ENCODE measurements at places on chromosomes 12 and 14.

DNA sequence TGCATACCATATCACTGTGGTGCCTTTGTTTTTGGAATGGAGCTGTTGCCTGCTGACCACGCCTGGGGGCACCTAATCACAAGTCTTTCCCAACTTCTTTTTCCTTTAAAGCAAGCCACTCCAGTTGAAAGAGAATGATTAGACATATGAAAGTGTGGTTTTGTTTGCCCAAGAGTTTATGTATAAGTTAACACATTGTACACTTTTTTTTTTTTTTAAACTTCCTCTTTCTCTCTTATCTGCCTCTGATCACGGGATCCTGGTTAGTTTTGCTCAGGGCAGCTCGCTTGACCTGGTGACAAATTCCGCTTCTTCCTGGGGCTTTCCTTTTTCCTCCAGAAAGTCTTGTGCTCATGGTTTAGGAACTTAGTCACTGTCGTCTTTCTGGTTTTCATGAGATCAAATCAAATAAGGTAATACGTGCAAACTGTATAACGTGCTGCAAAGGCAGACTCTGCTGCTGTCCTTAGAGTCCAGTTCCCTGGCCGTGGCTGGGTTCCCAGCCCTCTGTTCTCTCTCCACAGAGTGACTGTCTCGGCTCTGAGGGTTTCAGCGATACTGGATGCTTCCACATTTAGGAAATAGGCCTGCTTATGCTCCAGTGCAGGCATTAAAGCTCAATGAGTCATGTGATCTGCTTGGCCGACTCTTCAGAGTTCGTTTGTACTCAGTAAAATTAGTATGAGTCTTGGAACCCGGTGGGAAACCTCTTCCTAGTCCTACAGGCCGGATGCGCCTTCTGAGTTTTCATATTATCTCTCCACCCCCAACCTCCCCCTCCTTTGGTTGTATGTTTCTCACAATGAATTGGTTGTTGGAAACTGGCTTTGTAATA is 15.2 kb downstream of the RASSF3 start:
- no peak for DNase-seq

GRCh38 chr14:95222151-95222631 is 64.9 kb upstream of the DICER1 start:
- no peak for DNase-seq

DNA sequence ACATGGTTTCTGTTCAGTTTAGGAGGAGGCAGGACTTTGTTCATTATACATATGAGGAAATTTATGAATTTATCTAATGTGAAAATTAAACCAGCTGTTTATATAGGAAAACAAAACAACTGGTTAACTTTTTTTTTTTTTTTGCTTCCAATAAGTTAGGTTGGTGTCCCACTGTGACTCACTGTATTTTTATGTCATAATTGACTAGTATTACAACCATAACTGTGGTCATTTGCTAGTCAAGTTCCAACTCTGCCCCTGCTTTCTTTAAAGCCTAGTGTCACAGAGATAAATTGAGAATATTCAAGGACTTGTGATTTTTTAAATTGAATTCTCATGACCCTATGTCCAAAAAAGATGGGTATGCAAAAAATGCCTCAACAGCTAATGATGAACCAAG is 227.7 kb downstream of the BCAT1 start:
- no peak for DNase-seq

GRCh38 chr12:11798856-11799501 is 149.5 kb downstream of the ETV6 start:
- DNase-seq, result no peak

DNA sequence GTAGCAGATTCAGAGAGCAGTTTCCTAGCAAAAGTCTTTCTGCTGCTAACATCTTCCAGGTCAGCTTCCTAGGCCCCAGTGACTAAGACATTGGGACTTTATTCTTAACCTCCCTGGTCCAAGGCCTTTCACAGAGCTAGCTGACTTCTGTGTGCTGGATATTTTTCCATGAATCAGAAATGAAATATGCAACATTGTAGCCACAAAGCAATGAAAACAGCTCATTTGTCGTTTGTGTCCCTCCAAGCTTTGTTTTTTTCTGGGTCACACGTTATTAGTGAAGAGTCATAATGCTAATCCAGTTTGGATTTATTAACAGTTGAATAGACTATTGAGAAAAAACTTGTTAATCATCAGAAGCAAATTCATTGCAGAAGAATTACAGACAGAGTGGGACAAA is 82.4 kb downstream of the ARF6 start:
- DNase-seq, result no peak

- DNase-seq, result no peak
Observed at GRCh38 chr12:79871621-79872020, 63.3 kb downstream of the PPP1R12A start.

DNA sequence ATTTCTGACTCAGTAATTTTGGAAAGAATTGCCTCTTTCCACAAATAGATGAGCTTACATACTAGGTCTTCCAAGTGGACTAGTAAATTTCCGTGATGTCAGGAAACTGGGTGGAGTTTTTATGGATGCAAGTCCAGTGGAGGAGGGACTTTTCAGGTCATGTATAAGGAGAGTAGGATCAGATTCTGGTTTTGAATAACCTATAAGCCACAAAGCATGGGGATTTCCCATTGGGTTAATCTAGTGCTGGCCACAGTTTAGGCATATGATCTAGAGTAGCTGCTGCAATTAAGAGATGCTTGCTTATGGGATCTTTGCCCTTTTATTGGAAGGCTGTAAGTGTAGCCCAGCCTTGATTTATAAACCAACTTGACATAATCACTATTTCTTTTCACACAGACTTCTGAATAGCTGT is 33.8 kb downstream of the STK38L start:
- no peak for DNase-seq

DNA sequence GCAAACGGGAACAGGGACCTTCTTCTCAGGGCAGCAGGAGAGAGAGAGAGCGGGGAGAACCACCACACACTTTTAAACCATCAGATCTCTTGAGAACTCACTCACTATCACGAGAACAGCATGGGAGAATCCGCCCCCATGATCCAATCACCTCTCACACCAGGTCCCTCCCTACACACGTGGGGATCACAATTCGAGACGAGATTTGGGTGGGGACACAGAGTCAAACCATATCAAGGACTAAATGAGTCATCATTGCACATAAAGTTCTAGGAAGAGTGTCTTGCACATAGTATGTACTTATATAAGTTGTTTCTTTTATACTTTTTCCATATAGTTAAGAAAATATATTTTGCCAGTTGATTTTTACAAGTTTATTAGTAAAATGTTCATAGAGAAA is 17.6 kb upstream of the NTN4 start:
- DNase-seq, result no peak

GRCh38 chr12:121443193-121443870 is 43.4 kb downstream of the RNF34 start:
- DNase-seq, result no peak

- DNase-seq, result no peak
Observed at GRCh38 chr12:104535369-104535768, 78.6 kb downstream of the CHST11 start.

DNA sequence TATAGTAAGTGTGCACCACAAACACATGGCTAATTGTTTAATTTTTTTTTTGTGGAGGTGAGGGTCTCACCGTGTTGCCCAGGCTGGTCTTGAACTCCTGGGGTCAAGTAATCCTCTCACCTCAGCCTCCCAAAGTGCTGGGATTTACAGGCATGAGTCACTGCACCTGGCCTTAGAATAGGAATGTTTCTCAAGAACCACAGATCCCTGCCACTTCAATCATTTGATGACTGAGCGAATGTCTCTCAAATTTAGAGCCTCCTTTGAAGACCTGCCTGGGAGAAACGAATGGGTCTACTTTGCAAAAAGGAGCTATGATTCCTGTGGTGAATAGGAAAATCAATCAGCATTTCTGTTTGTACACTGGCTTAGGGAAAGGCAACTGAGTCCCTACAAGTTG is 33.5 kb upstream of the CHST11 start:
- no peak for DNase-seq

DNA sequence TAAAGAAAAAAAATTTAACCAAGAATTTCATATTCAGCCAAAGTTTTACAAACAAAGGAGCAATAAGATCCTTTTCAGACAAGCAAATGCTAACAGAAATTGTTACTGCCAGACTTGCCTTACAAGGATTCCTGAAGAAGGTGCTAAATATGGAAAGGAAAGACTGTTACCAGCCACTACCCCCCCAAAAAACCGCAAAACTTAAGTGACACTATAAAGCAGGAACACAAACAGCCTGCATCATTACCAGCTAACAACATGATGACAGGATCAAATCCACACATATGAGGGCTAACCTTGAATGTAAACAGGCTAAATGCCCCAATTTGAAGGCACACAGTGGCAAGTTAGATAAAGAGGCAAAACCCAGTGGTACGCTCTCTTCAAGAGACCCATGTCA is 55.7 kb downstream of the APOBEC1 start:
- no peak for DNase-seq

GRCh38 chr12:79778802-79779448 is 88.2 kb upstream of the PAWR start:
- DNase-seq, result no peak

- DNase-seq, result no peak
Observed at GRCh38 chr12:46524778-46525177, 152.2 kb upstream of the SLC38A2 start.

- no peak for DNase-seq
Observed at GRCh38 chr12:109641422-109641821, 67.8 kb downstream of the MVK start.

DNA sequence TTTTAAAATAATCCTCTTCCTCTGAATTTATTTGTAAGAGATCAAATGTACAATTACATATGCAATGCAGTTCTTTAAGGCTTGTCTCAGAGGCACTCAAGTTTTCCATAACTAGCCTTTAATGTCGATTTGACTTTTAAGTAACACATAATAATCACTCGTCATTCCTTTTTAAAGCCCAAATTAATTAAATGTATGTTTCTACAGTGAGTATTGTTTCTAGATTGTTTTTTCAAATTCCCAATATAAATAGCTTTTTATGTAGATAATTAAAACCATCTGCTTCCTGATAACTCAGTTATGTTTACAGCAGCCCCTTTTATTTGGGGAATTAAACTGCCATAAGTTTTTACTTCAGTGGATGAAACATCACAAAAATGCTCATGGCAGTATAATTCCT is 185.1 kb downstream of the ETNK1 start:
- DNase-seq, result no peak

DNA sequence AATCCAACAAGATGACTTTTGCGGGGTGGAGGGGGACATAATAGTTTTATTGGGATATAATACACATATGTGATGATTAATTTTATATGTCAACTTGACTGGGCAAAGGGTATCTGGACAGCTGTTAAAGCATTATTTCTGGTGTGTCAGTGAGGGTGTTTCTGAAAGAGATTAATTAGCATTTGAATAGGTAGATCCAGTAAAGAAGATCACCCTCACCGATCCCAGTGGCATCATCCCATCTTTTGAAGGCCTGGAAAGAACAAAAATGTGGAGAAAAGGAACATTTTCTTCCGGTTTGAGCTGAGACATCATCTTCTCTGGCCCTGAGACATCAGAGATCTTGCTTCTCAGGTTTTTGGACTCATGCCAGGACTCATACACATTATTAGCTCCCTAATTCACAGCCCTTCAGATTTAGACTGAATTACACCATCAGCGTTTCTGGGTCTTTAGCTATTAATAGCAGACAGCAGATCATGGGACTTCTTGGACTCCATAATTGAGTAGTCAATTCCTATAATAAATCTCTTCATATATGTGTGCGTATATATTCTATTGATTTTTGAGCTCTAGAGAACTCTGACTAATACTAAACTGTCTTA is 283.6 kb downstream of the PCNX1 start:
- no peak for DNase-seq

DNA sequence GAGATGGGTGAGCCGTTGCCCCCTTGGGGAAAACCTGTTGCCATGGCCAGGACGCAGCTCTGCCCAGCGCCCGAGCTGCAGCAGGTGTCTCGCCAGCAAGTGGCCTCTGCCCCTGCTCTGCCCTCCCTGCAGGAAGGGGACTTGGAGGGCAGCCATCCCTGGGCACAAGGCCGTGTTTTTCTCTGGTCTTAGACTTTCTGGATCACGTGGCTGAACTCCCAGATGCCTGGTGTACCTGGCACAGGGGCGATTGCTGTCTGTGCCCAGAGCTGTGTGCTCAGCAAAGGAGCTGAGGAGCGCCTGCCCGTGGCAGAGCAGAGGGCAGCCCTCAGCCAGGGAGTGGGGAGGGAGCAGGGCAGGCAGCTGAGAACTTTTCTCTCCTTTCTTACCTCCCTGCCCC is 38.0 kb downstream of the TMEM63C start:
- DNase-seq, result no peak

- DNase-seq, result no peak
Observed at GRCh38 chr12:15000575-15000974, 27.7 kb downstream of the PDE6H start.

- no peak for DNase-seq
Observed at GRCh38 chr14:74946659-74947281, 8.6 kb downstream of the PGF start.

DNA sequence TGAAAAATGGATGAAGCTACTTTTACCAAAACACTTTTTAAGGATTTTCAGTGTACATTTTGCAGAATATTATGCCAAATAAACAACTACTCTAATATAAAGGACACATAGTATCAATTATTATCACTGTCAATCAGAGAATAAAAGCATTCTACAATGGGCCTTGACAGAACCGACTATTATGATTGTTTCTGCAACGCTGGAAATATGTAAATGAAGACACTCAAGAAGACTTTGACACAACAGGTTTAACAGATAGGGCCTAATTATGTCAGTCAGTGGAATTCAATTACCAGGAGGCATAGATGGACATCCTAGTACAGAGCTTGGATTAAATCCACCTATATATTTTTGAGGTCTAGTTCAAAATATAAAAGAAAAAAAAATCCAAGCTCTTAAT is 58.7 kb upstream of the SOX5 start:
- DNase-seq, result no peak

- DNase-seq, result no peak
Observed at GRCh38 chr12:77746096-77746495, 84.6 kb upstream of the NAV3 start.

DNA sequence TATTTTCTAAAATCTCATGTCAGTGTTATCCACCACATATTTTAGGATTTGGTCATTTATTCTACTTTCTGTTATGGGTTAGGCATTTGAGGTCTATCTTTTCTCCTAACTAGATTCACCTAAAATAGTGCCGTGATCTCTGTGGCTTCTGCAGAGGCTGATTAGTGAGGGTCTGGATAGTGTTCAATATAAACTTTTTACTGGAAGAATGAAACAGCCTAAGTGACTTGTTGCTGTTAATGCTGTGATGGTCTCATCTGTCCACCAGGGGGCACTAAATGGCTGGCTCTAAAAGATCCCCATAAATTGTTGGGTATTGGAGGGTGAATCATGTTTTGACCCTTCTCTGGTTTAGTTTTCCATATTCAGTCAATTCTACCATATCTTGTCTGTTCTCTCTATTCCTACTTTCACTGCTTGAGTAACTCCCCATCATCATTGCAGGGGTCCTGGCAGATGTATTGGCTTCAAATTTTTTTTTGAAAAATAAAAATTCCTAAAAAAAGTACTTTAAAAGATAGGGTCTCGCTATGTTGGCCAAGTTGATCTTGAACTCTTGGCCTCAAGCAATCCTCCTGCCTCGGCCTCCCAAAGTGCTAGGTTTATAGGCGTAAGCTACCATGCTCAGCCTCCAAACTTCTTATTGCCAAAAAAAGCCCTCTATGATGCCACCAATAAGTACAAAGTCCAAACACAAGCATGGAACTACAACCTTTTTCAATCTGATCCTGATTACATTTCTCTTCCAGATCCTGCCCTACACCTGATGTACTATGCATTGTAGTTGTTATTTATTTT is 6.9 kb downstream of the PABPN1 start:
- no peak for DNase-seq

GRCh38 chr14:81137316-81137715 is 83.4 kb downstream of the GTF2A1 start:
- DNase-seq, result no peak
